Activated CD8-positive, alpha-beta memory T cell treated with anti-CD3 and anti-CD28 coated beads, Interleukin-2, amount 10 ng/mL, durations not matched to agents 7 days and 5 days (primary cell): ENCODE measurements at places on chromosomes 11 and 22. TPM values are rescaled to one million over a fixed set of nuclear protein-coding genes. Genes with fewer than 3 reads are reported as not detected.

GRCh38 chr22:19844377-19845053 is 10.2 kb downstream of the GNB1L start:
- DNase-seq: peak; percentile 38

DNA sequence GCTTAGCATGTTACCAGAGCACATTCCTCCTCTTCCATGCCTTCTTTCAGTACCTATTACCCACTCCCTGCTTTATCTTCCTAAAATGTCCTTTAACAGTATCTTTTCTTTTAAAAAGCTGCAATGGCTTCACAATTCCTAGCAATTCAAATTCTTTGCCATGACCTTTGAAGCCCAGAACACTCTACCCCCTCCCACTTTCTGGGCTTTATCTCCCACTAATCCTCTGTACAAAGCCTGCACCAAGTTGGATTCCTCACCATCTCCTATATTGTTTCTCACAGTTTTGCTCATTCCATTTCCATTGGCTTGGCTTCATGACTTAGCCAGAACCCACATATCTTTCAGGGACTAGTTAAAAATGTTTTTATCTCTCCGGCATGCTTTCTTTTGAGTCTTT is 80.9 kb downstream of the FAM76B start:
- no peak for DNase-seq

DNA sequence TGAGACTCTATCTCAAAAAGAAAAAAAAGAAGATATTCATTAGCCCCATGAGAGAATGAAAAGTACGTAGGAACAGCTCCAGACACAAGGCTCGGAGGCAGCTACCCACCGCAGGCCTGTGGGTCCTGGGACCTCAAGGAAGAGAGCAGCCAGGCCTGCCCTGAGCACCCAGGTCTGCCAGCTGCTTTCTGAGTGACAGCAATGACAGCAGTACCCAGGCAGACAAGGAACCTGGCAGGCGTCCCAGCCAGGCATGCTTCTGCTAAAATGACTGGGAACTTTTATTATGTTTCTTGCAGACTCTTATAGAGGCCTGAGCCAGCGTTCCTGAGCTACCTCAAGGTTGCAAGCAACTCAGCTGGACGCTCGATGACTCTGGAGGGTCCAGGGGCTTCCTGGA is 31.6 kb downstream of the CPT1A start:
- DNase-seq: no peak

DNA sequence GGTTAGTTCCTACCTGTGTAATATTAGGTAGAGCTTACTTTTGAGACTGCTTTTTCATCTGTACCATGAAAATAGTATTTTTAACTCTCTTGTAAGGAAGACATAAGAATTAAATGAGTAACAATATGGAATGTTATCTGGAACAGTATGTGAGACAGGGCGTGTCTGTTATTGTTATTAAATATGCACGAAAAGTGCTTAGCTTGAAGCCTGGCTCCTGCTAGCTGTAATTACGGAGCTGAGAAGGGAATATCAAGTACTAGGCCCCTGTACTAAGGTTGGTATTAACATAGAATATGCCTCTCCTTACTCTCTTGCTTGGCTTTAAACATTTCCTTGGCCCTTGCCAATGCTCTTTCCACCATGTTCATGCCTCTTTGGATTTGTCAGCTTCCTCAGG is 194.0 kb downstream of the FAM76B start:
- no peak for DNase-seq

DNA sequence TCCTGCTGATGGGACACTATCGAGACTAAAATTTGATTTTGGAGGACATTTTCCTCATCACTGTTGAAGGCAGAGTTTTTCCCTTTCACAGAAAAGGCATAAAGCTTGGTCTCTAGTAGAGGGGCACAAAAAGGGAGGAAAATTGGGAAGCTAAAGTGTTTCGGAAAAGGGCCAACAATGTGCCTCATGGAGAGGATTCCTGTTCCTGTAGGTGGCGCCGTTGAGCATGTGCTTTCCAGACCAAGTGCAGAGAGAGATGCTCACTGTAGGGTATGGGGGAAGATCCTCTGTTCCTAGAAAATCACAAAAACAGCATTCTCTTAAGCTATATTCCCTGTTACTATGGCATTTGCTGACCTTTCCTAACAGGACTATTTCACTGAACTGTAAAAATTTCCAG is 18.4 kb upstream of the OR4C5 start:
- no peak for DNase-seq

DNA sequence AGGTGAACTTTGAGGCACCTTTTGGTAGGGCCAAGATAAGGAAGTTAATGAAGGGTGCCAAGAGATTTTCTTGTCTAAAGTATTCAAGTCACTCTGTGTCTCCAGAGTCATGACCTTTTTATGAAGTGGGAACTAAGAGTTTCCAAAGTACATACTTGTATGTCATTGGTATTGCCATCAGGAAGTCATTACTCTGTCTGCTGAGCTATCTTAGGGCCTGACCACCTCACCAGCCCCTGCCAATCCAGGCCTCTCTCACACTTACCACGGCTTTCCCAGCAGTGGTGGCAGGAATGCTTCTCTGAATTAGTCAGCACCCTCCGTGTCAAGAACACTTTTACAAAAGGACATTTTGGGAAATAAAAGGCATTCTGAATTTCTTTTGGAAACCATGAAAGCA is 192.8 kb upstream of the MTNR1B start:
- no peak for DNase-seq

DNA sequence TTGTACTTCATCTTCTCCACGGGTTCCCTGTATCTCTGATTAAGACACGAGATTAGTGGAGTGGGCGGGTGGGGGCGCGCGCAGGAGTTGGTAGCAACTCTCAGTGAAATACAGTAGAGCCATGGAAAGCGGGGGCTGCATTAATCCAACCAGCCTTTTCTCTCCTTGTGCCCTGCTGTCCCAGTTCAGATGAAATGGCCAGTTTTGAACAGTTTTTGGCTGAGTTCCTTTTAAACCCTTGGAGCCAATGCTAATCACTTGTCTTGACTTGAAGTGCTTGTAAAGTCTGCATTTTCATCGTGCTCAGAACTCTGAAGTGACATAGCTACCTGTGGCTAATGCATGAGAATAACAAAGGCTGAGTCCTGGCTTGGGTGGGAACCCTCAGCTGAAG is 734 bp upstream of the TMEM123 start:
- no peak for DNase-seq

- DNase-seq: peak; percentile 94
These were observed at the start of gene CCDC88B for GRCh38 chr11:64339754-64340408. Gene CCDC88B, plus strand, starts transcription at chr11:64340204. Its CDS starts 63 bp downstream, at chr11:64340267.

- DNase-seq: no peak
These were observed 2.6 kb upstream of the KMT5B start for GRCh38 chr11:68215524-68216170.

DNA sequence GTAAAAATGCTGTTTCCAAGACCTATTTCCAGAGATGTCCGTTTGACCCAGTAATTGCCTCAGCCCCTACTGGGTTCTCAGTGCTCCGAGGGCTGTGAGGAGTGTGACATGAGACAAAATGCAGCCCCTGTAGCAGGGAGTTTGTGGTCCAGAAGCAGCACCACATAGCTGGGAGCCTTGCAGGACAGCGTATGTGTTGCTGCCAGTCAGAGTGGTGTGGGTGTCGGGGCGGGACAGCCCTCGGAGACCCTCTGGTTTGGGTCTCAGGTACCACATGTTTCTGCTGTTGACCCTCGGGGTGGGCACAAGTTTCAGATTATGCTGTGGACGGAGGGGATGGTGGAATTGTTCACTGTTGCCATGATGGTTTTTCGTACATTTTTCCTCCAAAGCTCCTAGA is 17.2 kb downstream of the TBC1D22A start:
- DNase-seq: no peak

DNA sequence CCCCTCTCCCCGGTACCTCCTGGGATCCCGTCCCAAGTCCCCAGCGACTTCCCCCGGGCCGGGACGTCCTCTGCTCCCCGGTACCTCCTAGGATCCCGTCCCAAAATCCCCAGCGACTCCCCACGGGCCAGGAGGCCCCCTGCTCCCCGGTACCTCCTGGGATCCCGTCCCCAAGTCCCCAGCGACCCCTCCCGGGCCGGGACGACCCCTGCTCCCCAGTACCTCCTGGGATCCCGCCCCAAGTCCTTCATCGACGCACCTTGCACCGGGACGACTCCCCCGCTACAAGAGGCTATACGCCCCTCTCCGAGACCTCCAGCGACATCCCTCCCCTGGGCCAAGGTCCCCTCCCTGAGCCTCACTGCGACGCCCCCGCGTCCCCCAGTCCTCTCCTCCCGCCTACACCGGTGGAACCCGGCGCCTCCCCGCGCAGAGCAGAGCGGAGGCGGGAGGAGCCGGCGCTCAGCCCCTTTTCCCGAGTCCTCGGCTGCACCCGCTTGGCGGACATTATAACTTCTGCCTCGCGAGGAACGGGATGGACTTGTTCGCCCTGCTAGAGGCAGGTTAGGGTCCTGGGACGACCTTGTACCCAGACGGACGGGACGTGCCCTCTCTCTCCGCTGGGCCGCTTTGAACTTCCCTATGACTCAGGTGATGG is 912 bp downstream of the KREMEN1 start:
- no peak for DNase-seq

GRCh38 chr11:2868506-2869133 is 17.0 kb downstream of the CDKN1C start:
- DNase-seq: no peak

DNA sequence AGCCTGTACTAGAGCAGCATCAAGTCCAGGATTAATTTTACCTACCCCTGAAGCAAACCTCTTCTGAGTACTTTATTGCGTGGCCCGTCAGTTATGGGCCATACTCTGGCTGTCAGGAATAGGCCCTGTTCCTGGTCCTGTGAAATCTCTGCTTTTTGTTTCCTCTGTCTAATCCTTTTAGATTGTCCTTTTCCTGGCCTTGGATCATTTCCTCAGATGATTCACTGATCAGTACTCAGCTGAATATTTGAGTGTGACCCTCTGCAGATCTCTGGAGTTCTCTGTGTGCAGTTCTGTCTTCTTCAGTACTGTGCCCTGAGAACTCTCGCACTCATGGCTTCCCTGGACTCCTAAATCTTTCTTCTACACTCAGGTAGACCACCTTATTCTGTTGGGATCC is 123.5 kb downstream of the UVRAG start:
- DNase-seq: no peak

DNA sequence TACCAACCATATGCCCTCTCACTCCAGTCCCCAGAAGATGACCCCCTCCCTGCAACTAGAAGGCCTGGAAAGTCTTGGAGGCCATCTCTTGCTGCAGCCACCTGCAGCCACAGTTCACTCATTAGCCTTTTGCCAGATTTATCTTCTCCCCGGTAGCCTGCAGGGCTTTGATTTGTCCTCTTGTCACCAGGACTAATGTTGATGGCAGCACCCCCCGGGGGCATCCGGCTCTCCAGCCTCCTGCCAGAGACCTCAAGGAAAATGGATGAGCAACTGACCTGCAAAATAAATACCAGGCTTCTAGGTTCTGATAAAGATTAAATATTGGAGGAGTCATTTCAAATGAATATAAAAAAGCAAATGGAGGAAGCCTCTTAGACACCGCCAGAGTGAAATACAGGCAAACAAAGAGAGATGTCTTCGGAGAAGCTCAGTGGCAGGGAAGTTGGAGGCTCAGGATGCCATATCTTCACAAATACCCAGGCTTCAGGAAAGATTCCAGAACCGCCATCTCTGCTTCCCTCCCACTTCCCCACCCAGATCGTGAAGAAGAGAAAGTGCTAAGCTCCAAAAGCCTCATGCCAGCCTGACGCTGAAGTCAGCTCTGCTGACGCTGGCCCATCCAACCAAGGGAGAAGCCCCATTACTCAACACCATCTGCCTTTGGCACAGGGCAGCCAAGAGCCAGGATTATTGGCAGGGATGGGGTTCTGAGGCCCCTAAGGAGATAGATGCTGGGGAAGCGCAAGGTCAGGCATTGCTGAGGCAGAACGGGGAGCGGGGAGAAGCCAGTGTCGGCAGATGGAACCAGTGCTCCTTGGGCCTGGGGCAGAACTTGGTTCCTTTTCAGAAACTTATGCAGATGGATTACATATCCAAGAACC is 362.7 kb downstream of the CADM1 start:
- DNase-seq: no peak

GRCh38 chr11:106280036-106280435 is 202.6 kb downstream of the AASDHPPT start:
- no peak for DNase-seq

DNA sequence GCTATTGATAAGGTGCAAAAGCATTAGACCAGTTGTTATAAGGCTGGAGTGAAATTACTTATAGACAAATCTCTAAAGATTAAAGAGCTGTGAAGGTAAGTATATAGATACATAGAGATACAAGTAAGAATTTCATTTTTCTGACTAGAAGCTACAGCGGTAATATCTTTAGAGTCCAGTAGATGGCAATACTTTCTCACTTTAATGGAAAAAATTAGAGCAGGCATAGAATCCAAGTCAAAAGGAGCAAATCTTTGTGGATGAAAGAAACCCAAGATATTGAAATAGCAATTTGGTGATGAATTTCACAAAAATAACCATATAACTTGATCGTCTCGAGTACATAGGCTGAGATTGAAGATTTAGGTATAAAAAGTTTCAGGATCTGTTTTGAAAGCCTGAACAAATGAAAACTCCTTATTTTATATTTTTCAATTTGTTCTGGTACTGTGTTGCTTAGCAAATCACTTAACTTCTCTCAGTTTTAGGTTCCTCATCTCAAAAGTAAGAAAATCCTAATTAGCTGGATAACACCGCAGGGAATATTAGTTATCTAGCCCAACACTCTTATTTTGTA is 81.9 kb downstream of the UVRAG start:
- DNase-seq: no peak

DNA sequence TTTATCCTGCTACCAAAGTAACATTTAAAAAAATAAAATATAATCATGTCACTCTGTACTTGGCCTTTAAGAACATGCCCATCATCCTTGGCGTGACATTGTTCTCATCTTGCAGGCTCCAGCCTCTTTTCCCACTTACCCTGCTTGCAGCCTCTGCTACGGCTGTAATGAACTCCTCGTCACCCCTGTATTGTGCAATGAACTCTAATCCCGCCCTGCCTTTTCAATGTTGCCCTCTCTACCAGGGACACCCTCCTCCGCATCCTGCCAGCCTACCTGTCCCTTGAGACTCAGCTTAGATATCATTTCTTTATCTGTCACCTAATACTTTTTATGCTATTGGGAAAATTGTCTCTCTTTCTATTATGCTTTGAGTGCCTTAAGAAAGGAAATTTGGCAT is 12.6 kb upstream of the MMP20 start:
- DNase-seq: no peak

- DNase-seq: no peak
These were observed 27.9 kb downstream of the RPL3 start for GRCh38 chr22:39291523-39291922.

GRCh38 chr22:43985532-43985931 is 30.3 kb downstream of the SAMM50 start:
- DNase-seq: no peak

DNA sequence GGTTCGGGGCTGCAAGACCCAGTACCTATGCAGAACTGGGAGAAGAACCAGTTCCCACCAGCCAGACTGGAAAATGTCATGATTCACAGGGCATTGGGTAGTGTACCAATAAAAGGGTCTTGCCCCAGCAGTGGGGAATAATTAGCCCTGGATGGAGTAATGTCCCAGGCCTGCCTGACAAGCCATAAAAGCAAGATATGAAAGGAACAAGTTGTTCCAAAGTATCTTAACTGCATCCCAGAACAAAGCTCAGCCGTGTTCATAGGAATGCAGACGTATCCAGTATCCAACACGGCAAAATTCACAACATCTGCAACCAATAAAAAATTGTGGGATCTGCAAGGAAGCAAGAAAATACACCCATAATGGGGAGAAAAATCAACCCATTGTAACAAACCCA is 47.9 kb downstream of the ASCL2 start:
- no peak for DNase-seq

Gene C11orf91
- not detected for total RNA-seq

Gene PPP6R3
- total RNA-seq: 121 TPM

Gene MFNG
- 196 TPM for total RNA-seq

Gene KMT5B
- total RNA-seq: 20.3 TPM
